ENCODE measurements at places on chromosomes 11 and 22. TPM values are rescaled to one million over a fixed set of nuclear protein-coding genes. Genes with fewer than 3 reads are reported as not detected.

DNA sequence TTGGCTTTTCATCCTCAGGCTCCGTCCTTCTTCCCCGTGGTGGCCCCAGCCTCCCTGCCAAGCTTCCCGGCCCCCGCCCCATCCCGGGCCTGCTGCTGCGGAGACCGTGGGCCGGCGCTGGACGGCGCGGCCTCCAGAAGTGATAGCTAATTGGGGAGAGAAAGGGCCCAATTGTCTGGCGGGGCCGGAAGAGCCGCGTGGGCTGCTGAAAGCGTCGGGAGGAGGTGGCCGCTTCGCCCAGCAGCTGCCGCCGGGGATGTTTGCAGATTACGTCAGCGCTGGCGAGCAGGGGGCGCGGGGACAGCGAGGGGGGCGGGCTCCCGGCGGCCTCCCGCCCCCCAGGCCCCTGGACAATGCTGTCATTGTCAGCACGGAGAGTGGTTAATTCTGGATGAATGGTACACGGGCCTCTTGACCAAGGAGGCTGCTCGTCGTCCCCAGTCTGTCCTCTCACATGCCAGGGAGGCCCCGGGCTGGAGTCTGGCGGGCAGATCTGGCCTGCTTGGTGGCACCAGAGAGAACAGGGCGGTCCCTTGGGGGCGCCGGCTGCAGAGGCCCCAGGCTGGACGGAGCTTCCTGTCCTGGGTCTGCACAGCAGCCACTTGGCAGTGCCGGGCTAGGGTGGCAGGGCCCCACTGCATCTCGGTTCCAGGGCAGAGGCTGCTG lies 1.6 kb downstream of the SMIM38 start:
- peak; percentile 95 for DNase-seq

GRCh38 chr11:47778878-47779483 lies 11.8 kb upstream of the FNBP4 start:
- DNase-seq, result no peak

DNA sequence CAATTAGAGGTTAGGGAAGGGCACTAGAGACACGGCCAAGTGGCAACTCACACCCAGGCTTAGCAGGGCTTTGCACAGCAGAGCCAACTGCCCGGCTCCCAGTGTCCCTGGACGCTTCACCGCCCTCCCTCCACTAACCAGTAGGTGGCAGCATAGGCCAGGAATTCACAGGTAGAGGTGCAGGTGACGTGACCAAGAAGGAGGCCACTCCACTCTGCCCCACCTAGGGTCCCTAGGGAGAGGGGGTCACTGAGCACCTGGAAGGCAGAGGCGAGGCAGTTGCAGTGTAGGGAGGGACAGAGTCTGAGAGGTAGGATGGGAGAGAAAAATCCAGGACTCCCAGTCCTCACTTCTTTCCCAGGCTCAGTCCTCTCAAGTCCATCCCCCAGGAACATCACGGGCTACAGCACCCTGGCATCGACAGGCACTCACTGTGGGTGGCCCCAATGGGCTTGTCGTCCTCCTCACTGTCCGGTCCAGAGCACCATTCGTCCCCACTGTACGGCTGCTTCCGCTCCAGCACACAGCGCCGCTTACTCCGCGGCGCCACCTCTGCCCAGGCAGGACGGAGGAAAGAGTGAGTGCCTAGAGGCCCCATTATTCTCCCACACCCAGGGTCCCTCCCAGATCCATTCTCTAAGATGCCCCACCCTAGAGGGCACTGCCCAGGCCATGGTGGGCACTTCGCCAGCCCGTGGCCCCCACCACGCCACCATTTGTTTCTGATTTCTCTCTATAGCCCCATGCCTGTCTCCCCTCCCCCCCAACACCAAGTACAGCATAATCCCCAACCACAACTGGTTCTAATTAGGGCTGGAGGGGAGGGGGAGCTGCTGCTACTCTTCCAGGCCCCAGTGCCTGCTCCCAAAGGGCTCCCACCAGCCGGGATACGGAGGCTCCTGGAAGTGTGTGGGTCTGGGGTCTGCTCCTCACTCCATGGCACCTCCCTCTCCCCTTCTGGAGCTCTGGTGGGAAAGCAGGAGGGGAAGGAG lies 18.4 kb downstream of the BCL9L start:
- DNase-seq, result peak; percentile 93

- DNase-seq, result no peak
Measured at GRCh38 chr11:72816404-72816990, 2.3 kb downstream of the ATG16L2 start.

DNA sequence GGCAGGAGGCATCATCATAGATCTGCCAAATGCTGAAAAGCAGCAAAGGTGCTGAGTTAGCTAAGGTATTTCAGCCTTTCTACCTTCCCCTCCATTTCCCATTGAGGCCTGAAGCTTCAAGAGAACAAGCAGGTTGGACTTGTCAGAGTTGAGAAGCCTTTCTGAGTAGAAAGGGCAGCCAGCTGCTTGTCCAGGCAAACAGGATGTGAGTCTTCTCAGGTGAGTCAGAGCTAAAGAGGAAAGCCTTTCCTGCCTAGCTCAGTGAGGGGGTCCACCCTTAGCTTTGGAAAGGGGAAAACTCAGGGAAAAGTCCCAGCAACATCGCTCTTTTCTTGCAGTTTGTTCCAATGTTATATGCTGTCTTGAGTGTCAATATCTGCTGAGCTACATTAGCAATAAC lies 13.2 kb upstream of the MPZL2 start:
- no peak for DNase-seq

- peak; percentile 71 for DNase-seq
Measured at GRCh38 chr11:94519478-94520084, 7.3 kb downstream of the C11orf97 start.

DNA sequence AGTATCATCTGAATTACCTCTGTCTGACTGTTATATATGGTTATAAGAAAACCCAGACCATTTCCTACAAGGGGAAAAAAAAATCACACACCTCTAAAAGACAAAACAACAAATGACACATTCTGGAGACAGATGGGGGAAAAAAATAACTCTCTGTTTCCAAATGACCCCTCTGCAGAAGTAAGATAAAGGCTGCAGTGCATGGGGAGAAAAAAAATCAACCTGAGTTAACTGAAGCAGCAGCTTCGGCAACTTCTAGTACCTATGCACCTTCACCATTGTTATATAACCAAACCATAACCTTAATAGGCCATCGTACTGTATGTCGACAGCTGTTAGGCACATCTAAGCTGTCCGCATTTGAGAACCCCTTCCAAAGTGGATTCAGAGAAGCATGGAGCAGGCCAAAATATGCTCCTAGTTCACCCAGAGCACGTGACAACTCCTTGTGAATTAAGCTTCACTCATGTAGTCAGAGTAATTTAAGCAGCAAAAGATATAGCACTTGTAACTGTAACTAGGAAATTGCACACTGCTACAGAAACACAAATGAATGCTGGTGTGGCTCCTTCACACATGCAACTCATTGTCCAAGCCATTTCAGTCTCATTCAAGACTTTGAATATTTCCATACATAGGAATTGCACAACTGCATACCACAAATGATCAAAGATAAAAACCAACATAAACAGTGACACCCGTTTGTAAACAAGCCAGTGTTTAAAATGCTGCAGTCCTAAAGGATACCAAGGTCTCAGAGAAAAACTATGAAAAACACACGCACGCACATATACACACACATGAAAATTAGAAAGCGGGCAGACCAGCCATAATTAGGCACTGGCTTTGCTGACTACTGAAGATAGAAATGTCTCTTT lies 2.7 kb downstream of the SIK3 start:
- peak; percentile 50 for DNase-seq

- no peak for DNase-seq
Measured at GRCh38 chr11:39236916-39237315, 2222.5 kb downstream of the LRRC4C start.

- no peak for DNase-seq
Measured at GRCh38 chr11:60263402-60263801, 17.1 kb upstream of the MS4A4A start.

- no peak for DNase-seq
Measured at GRCh38 chr11:120877746-120878365, 146.0 kb upstream of the TBCEL start.

- DNase-seq, result no peak
Measured at GRCh38 chr11:122271745-122272144, 155.7 kb upstream of the BLID start.

DNA sequence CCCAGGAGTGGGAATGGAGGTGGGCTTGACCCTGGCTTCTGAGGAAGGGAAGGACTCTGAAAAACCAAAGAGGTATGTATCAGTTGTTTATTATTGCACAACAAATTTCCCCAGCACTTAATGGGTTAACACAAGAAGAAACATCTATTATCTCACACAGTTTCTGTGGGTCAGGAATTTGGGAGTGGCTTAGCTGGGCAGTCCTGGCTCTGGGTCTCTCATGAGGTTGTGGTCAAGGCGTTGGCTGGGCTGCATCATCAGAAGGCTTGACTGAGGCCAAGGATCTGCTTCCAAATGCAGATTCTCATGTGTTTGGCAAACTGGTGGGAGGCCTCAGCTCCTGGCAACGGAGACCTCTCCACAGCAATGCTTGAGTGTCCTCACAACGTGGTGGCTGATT lies 17.5 kb upstream of the SMIM38 start:
- no peak for DNase-seq

- DNase-seq, result peak; percentile 29
Measured at GRCh38 chr11:27694992-27695391, 5.3 kb downstream of the BDNF start.

DNA sequence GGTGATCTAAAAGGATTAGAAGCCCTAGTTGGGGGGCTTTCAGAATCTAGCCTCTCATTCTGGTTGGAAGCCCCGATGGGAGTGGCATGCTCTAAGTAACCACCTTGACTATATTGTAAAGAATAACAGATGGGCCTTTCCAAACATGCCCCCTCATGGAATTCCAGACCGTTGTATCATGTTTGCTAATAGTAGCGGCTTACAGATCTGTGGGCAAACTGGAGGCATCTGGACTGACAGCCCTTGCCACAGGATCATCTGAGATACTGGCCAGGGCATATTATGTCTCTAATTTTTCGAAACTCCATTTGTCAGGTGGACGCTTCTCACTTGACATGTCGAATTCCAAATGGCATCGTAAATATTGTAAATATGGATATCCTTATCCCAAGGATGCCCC lies 10.5 kb downstream of the APIP start:
- DNase-seq, result no peak

DNA sequence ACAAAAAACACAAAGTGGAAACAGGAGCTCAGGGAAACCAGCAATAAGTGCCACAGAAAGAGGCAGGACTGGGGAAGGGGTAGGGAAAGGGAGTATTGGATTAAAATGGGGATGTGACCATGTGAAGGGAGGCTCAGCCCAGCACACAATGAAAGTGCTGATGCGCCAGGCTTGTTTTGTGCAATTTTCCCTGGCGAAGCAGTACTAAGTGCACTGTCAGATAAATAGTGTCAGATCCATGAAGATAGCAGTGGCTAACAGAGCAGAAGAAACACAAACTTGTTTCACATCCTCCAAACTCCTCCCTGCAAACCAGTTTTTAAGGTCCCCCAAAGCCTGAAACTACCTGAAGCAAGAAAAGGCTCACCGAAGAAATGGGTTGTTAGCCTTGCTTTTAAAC lies 50.7 kb upstream of the RAPSN start:
- DNase-seq, result peak; percentile 11

DNA sequence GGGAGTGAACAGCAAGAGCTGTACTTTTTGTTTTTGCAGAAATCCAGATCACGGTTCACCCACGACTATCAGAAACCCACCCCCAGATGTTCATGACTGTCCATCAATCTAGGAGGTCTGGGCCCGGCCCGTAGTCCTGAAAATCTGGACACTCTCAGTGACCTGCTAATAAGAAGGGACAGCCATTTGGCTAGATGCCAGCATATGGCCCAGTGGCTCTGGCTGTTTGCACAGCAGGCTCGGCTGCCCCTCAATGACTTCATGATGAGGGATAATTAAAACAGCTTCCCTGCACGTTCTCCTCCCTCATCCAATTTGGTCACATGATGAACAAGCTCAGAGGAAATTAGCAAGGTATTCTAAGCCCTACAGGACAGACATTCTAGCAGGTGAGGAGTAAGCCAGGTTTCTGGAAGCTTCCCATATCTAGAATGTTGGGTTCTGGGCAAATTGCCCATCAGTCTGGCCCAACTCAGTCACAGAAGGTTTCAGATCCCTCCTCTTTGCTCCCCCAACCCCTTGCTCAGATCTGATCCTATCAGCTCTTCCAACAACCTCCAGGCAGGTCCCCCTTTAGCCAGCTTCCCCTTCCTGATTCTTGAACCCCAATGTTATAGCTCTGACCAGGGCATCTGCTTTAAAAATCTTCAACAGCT lies 397.3 kb downstream of the SHANK2 start:
- DNase-seq, result peak; percentile 42

The SPDYC gene
- not detected for total RNA-seq

The PHF21B gene
- total RNA-seq, result 0.21 TPM

The CLTCL1 gene
- total RNA-seq, result 60.1 TPM

The SLC22A9 gene
- not detected for total RNA-seq

All from tongue (tissue), 3 donors.